ENCODE measurements at places on chromosomes 12 and 14. TPM values are rescaled to one million over a fixed set of nuclear protein-coding genes. Genes with fewer than 3 reads are reported as not detected.

Gene PSMA6
- 105 TPM for total RNA-seq

Gene GZMH
- total RNA-seq: not detected

- H3K36me3 ChIP-seq: no peaks in the 10 kb centered on the region
- H3K27ac ChIP-seq: no peak overlapping the region
- H3K4me3 ChIP-seq: no peak overlapping the region
- peaks cover 2% of the 10 kb centered on the region for H3K4me1 ChIP-seq
These were observed 102.5 kb upstream of the DIO2 start for GRCh38 chr14:80313806-80314205.

- no peak overlapping the region for H3K27ac ChIP-seq
- peaks cover 11% of the 10 kb centered on the region for H3K4me1 ChIP-seq
- no peaks in the 10 kb centered on the region for H3K36me3 ChIP-seq
- H3K4me3 ChIP-seq: no peak overlapping the region
These were observed 79.7 kb upstream of the RAP1B start for GRCh38 chr12:68530965-68531364.

- no peak overlapping the region for H3K27ac ChIP-seq
- H3K4me3 ChIP-seq: no peak overlapping the region
- peaks cover 13% of the 10 kb centered on the region for H3K4me1 ChIP-seq
- no peak for DNase-seq
- H3K36me3 ChIP-seq: peaks cover 51% of the 10 kb centered on the region
These were observed 66.6 kb downstream of the DDX51 start for GRCh38 chr12:132077322-132078100.

GRCh38 chr14:101065246-101065645 is 161.7 kb upstream of the RTL1 start:
- H3K4me3 ChIP-seq: no peak overlapping the region
- H3K36me3 ChIP-seq: no peaks in the 10 kb centered on the region
- DNase-seq: peak; percentile 34
- H3K27ac ChIP-seq: no peak overlapping the region
